ENCODE measurements at places on chromosomes 16 and 17. TPM values are rescaled to one million over a fixed set of nuclear protein-coding genes. Genes with fewer than 3 reads are reported as not detected.
A peak's percentile ranks its signal among the peaks of the same experiment; 100 is the strongest.

The CACNG5 gene
- not detected for total RNA-seq

The KREMEN2 gene
- total RNA-seq, result 0.22 TPM

DNA sequence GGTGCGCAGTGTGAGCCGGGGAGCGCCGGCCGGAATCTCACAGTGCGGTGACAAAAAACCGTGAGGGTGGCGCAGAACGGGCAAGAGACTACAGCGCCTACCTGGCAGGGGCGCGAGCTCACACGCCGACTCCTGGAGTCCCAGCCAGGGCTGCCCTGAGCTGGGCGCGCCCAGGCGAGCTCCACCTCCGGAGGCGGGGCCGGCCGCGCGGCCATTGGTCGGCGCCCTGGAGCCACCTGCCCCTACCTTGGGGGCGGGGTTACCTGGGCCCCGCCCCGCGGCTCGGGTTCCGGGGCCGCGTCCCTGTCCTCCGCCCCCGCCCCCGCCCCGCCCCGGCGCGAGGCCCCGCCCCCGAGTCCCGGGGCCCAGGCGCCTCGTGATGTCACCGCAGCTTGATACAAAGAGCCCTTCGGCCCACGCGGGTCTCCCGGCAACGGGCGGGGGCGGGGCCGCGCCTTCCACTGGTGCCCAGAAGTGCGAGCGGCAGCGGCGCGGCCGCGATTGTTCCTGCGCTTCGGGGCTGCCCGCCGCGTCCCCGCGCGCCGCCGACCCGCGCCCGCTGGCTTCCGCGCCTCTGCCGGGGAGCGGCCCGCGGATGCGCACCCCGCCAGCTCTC lies 96.3 kb downstream of the RAB11FIP4 start:
- H3K4me3 ChIP-seq, result peak overlapping the region; percentile 92
- peaks cover 49% of the 10 kb centered on the region for H3K4me1 ChIP-seq
- peak overlapping the region; percentile 44 for H3K27ac ChIP-seq
- peak; percentile 95 for DNase-seq
- no peaks in the 10 kb centered on the region for H3K27me3 ChIP-seq
- H3K36me3 ChIP-seq, result peaks cover 4% of the 10 kb centered on the region

GRCh38 chr16:54280751-54281150 lies 5.8 kb downstream of the IRX3 start:
- no peaks in the 10 kb centered on the region for H3K36me3 ChIP-seq
- H3K27ac ChIP-seq, result no peak overlapping the region
- peaks cover 12% of the 10 kb centered on the region for H3K4me1 ChIP-seq
- peaks cover 50% of the 10 kb centered on the region for H3K27me3 ChIP-seq
- no peak for DNase-seq
- H3K4me3 ChIP-seq, result no peak overlapping the region

DNA sequence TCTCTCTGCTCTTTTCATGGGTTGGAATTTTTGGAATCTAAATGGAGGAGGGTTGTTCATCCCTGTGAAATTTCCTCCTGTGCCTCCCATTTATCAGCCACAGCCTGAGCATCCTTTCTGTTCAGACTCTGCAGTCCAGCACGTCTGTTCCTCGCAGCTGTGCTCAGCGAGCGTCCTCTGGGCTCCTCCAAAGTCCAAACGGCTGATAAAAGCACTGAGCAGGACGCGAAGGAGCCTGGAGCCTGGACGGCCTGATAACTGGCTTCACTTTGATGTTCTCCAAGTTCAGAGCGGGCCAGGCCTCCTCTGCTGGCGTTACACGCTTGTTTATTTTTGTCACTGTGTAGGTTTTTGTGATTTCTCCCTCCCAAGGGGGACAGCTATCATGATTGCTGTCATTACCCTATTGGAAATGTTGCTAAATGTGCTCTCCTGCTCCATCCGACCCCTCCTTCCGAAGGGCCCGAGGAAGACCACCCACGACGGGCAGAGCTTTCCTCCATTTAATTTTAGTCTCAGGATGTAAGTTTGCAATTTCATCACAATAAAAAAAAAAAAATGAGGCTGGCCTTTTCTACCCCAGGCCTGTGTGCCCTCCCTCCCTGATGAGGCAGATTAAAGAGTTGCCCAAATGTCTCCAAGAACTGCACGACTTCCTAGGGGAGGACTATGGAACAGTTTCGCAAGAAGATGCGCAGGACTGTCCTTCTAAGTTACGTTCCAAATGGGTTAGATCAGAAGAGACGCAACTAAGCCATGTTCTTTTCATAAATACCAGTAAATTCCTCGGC lies 290.5 kb upstream of the FOXF1 start:
- no peak overlapping the region for H3K4me3 ChIP-seq
- H3K4me1 ChIP-seq, result no peaks in the 10 kb centered on the region

DNA sequence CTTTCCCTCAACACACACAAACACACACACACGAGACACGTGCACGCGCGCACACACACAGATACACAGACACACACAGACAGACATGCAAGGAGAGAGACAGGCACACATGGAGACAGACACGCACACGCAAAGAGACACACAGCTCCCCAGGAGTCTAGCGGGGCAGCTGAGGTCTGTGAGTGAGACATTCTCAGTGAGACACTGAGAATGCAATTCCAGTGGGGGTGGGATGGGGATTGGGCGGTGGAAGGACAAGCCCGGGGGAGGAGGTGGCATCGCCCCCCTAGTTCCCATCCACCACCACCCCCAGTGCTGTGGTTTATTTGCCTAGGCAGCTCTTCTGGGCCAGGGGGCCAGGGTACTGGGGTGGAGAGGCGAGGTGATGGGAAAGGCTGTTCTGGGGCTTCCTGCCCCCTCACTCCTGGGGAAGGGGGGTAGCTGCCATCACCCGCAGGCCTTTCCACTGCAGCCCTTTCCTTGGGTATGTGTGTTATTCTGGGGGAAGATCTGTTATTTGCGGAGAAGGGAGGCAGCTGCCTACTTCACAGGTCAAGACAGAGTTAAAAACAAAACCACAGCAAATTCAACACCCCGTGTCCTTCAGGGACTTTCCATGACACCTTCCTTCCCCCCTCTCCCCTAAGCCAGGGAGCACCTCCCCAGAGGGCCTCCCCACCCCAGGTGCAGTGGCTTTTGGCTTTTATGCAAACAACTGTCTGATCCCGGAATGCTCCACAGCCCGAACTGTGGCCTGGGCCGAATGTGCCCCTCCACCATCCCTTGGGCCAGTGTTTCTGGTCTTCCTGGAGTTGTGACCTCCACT lies 18.0 kb downstream of the GRB7 start:
- H3K27ac ChIP-seq, result peak overlapping the region; percentile 90
- DNase-seq, result peak; percentile 75
- H3K36me3 ChIP-seq, result peaks cover 17% of the 10 kb centered on the region
- peak overlapping the region; percentile 59 for H3K4me3 ChIP-seq

DNA sequence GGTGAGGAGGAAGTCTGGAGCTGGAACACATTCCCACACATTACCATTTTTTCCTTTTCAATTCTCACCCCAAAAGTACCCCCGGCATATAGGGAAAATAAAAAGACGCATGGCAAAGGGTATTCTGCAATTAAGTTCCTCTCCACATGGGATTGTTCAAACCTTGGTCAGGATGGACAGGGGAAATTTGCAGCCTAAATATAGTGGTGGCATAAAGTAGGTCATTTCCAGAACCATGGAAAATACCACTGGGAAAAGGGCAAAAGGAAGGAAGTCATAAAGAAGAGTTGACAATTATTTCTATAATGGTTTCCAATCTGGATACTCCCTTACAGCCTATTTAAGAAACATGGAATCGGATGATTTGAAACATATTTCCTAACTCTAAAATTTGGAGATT lies 135.8 kb downstream of the STX8 start:
- no peak overlapping the region for H3K4me3 ChIP-seq
- H3K27me3 ChIP-seq, result no peaks in the 10 kb centered on the region
- no peak overlapping the region for H3K27ac ChIP-seq
- DNase-seq, result no peak

GRCh38 chr17:60864708-60865005 lies 187.0 kb downstream of the BCAS3 start:
- no peaks in the 10 kb centered on the region for H3K36me3 ChIP-seq
- H3K27ac ChIP-seq, result peak overlapping the region; percentile 62
- peaks cover 23% of the 10 kb centered on the region for H3K4me1 ChIP-seq
- H3K4me3 ChIP-seq, result no peak overlapping the region
- DNase-seq, result no peak

DNA sequence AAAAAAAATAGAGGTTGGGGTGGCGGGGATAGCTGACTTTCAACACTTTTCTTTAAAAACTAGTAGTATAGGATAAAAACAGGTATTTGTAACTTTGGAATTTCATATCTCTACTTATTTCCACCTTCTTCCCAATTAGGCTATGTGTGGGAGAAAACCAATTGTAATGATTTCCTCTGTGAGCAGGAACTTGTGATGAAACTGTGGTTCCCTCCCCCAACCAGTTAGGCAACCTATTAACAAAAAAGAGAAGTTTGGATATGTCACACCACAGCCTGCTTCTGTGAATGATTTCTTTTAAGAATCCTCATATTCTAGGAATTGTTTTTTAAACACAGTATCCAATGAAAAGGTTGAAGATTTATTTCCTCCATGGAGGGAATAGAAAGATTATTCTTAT lies 1.9 kb downstream of the IGSF6 start:
- no peak overlapping the region for H3K4me3 ChIP-seq
- H3K36me3 ChIP-seq, result peaks cover 15% of the 10 kb centered on the region
- peaks cover 56% of the 10 kb centered on the region for H3K4me1 ChIP-seq
- no peak for DNase-seq

Measured in activated CD8-positive, alpha-beta T cell treated with anti-CD3 and anti-CD28 coated beads for 36 hours (primary cell).